Activated naive CD8-positive, alpha-beta T cell treated with anti-CD3 and anti-CD28 coated beads, Interleukin-2, amount 10 ng/mL, durations not matched to agents 7 days and 5 days (primary cell): ENCODE measurements at places on chromosomes 2 and 18.

DNA sequence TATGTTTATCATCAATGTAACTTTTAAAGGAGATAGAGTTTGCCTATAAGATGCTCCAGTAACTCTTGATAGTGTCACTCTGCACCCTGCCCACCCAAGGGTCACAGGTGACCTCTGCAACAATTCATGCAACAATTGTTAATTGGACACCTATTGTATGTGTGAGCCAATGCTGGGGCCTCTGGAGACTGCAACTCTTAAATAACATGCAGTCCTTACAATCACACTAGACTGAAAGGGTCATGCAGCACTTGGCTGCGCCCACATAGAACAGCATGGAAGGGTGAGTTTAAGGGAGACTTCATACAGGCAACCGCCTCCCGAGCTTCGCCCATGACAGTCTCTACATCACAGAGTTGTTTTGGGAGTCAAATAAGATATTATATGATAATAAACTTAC lies 137.1 kb upstream of the TWIST2 start:
- DNase-seq, result no peak
- H3K4me3 ChIP-seq, result no peak overlapping the region
- peaks cover 28% of the 10 kb centered on the region for H3K27me3 ChIP-seq
- H3K4me1 ChIP-seq, result no peaks in the 10 kb centered on the region
- no peak overlapping the region for H3K27ac ChIP-seq
- no peaks in the 10 kb centered on the region for H3K36me3 ChIP-seq

DNA sequence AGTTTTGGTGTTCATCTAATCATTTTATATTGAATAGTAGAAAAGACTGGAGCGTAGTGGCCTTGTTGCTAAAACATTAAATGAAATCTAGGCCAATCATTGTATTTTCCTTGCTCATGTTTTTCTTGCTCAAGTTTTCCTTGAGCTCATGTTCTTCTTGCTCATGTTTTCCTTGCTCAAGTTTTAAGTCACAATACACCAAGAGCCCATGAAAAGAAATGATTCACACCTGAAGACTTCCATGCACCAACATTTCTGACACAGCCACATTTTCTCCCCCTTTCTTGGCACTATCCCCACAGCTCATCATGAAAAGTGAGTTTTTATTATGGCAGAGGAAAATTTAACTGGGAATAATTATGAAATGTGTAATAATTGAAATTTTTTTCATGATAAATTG lies 92.0 kb downstream of the LRP1B start:
- H3K27ac ChIP-seq, result no peak overlapping the region
- H3K4me1 ChIP-seq, result no peaks in the 10 kb centered on the region
- no peak overlapping the region for H3K4me3 ChIP-seq
- DNase-seq, result no peak
- no peaks in the 10 kb centered on the region for H3K27me3 ChIP-seq

DNA sequence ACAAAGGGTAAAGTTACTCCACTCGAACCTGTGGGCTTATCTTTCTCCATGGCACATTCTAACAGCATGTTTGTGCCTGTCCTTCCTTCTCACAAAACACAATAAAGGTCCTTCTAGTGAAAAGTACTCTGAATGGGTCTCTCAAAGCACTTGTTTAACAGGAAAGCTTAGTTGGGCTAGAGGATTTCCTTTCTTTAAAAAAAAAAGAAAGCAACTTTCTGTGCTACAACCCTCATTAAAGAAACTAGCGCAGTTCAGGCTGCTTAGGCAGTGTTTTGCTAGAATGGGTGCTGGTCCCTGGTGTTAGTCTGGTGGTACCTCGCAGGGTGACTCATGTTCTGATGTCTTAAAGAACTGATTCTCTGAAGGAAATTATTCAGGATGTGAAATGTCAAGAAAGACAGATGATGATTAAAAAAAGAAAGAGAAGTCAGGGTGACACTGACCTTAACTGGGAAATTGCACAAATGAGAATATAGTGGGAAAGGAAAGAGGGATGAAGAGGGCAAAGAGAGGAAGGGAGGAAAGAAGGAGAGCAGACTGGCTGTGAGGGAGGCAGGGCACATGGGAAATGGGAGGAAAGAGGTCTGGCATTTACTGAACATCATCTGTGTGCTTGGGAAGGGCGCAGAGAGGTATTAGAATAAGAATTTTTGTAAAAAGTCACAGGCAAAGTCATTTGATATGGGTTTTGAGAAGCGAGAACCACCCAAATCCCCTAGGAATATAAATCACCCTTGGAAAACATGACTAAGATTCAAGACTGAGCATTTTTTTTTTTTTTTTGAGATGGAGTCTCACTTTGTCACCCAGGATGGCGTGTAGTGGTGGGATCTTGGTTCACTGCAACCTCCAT lies 74.9 kb downstream of the ATP8B1 start:
- H3K27ac ChIP-seq, result no peak overlapping the region
- no peak for DNase-seq
- peaks cover 3% of the 10 kb centered on the region for H3K36me3 ChIP-seq
- no peaks in the 10 kb centered on the region for H3K27me3 ChIP-seq
- H3K4me1 ChIP-seq, result peaks cover 4% of the 10 kb centered on the region

- no peak overlapping the region for H3K4me3 ChIP-seq
- H3K27me3 ChIP-seq, result peaks cover 23% of the 10 kb centered on the region
- DNase-seq, result no peak
- H3K4me1 ChIP-seq, result peaks cover 3% of the 10 kb centered on the region
- H3K36me3 ChIP-seq, result no peaks in the 10 kb centered on the region
Observed at GRCh38 chr2:39851651-39852110, 72.6 kb upstream of the THUMPD2 start.

- no peak overlapping the region for H3K4me3 ChIP-seq
- H3K27me3 ChIP-seq, result no peaks in the 10 kb centered on the region
- H3K27ac ChIP-seq, result no peak overlapping the region
- H3K4me1 ChIP-seq, result peaks cover 18% of the 10 kb centered on the region
Observed at GRCh38 chr2:208248601-208249000, 6.3 kb downstream of the IDH1 start.

DNA sequence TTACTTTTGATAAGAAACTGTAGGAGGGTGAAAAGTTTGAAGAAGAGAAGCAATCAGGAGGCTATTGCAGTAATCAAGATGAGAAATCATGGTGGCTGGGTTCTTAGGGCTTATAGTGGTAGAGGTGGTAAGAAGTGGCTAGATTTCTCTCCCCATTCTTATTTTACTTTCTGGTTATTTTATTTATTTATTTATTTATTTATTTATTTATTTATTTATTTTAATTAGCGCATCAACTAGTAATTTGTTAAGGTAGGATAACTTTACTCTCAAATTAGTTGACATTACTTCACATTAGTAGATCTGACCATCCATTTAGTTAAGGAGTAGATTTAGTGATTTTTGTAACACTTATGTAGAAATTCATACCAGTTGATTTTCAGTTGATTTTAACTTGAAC lies 77.4 kb downstream of the PIK3C3 start:
- no peaks in the 10 kb centered on the region for H3K4me1 ChIP-seq
- peaks cover 28% of the 10 kb centered on the region for H3K36me3 ChIP-seq
- H3K27ac ChIP-seq, result no peak overlapping the region
- no peak overlapping the region for H3K4me3 ChIP-seq

DNA sequence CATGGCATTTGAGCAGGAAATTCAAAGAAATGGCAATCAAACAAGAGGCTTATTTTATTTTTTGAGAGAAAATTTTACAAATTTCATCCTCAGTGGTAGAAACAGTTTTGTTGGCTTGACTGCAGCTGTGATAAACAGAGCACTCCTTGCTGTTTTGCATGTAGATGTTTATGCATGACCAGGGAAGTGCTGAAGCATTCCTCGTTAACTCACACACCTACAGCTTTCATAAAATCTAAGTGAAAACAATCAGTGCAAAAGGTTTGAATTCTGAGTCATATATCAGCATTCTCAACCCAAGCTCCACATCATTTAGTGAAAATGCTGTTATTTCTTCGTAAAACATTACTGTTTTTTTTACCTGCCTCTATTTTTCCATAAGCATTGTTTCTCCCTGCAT lies 146.6 kb upstream of the CCDC68 start:
- no peak overlapping the region for H3K27ac ChIP-seq
- DNase-seq, result no peak
- H3K4me3 ChIP-seq, result no peak overlapping the region
- H3K36me3 ChIP-seq, result no peaks in the 10 kb centered on the region
- H3K4me1 ChIP-seq, result no peaks in the 10 kb centered on the region
